ENCODE measurements at places on chromosomes 1 and 21.

- DNase-seq: no peak
These were observed 226.6 kb downstream of the TM2D1 start for GRCh38 chr1:61498342-61498741.

DNA sequence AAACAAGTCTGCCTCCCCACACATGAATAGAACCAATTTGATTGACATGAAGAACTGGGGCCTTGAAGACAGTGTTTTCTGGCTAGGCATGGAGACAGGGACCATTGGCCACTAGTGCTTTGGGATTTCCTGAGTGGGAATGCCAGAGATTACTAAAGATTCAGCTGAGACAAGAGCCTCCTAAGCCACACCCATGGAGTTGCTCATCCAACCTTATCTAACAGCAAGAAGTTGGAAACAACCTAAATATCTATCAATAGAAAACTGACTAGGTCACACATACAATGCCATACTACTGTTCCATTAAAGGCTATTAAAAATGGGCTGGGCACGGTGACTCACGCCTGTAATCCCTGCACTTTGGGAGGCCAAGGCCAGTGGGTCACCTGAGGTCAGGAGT is 184.1 kb downstream of the ZBTB18 start:
- DNase-seq: no peak

GRCh38 chr1:232613752-232614381 is 16.1 kb downstream of the SIPA1L2 start:
- peak; percentile 58 for DNase-seq

DNA sequence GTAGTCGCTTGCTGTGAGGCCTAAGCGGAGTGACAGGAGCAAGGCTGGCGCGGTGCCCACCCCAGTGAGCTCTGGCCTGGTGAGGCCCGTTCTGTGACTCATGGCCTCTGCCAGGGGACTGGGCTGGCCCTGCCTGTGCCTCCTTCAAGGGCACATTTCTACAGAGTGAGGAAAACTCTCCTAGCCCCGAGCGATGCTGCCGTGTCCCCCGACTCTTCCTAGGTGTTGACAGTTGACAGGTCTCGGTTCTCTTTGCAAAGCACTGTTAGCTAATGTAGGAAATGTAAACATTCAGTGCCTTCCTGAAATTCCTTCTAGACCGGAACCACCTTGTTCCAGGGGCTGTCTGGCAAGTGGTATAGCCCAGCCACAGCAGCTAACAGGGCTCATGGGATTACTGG is 43.9 kb downstream of the ABCG1 start:
- no peak for DNase-seq

DNA sequence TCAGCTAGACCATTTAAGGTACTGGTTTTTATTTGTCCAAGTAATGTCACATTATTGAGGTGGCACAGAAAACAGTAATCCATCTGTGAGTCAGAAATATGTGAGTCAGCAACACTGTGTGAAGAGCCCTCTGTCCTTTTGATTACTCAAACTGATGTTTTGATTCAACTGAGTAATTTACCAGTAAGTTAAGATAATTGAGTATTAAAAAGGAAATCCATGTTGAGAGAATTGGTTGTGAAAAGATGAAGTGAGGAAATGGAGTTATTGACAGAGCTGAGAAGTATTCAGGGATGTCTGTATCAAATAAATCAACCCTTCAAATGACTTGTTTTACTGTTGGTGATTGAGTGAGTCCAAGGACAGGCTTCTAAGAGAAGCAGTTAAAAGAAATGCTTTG is 302.7 kb upstream of the SGIP1 start:
- DNase-seq: peak; percentile 43

GRCh38 chr1:209430107-209430506 is 153.4 kb upstream of the CAMK1G start:
- no peak for DNase-seq

- no peak for DNase-seq
These were observed 155.1 kb downstream of the HHAT start for GRCh38 chr1:210483821-210484220.

DNA sequence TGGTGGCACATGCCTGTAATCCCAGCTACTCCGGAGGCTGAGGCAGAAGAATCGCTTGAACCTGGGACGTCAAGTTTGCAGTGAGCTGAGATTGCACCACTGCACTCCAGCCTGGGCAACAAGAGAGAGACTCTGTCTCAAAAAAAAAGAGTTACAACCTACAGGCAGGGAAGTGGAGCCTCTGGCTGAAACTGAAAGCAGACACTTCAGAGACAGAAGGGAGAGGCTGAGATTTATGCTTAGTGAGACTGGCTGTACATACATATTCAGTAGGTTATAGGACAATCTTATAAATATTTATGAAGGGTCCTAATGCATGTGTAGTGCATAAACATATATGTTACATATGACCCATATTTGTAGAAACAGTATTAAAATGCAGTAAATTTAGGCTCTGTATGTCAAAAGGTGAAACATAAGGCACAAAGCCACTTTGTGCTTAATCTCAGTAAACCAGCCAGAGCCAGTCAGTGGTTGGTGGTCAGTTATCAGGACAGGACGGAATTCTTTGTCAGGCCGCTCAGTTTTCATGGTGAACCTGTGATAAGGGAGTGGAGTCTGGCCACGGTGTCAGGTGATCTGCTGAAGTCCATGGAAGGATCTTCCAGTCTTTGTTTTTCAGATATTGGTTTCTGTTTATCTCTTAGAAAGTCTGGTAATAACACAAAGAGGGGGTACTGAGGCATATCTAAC is 13.7 kb downstream of the RHEX start:
- DNase-seq: no peak

DNA sequence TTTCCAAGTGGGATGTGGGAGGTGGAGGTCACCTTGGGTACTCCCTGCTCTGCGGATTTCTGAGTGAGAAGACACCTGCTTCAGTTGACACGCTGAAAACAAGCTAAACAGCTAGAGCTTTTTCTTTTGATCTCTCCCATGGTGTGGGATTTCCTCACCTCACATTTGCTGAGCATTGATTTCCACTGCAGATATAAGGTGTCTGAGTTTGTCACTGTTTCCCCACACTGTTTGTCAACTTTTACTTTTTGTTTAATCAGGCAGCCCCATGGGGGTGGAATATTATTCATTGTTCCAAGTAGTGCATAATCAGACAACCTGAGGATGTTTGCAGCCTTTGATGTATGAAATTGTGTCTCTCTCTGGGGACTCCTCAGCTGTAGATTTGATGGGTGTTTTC is 49.5 kb downstream of the FASLG start:
- no peak for DNase-seq

DNA sequence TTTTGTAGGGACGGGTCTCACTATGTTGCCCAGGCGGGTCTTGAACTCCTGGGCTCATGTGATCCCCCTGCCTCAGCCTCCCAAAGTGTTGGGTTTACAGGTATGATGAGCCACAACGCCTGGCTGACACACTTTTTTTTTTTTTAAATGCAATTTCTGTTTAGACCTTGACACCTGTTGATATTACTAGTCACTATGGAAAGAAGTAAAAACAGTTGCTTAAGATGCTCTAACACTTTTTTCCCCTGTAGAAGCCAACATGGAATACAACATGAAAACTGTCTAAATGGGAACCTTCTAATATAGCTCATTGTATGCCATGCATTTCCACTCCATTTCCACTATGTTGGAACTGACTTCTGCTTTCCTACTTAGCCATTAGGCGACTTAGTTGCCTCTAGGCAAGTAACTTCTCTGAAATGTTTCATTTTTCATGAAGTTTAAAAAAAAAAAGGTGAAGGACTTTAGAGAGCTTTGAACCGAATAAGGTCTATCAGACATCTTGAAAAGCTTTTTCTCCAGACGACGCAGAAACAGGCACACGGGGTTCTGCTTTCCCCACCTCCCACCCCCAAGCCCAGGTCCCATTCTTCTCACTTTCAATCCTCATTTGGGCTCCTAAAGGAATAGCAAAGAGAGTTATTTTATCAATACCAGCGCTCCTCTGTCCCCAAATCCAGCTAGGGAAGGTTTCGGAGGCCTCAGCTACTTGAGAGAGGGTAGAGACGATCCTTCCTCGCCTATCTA is 648 bp upstream of the DR1 start:
- DNase-seq: peak; percentile 25

GRCh38 chr1:5938101-5938646 is 54.1 kb downstream of the NPHP4 start:
- peak; percentile 91 for DNase-seq

- no peak for DNase-seq
These were observed 164.2 kb downstream of the RHOU start for GRCh38 chr1:228899421-228899956.

- peak; percentile 37 for DNase-seq
These were observed 133.3 kb upstream of the SLC44A3 start for GRCh38 chr1:94686882-94687281.

GRCh38 chr1:248913933-248914332 is 7.9 kb downstream of the PGBD2 start:
- DNase-seq: no peak

DNA sequence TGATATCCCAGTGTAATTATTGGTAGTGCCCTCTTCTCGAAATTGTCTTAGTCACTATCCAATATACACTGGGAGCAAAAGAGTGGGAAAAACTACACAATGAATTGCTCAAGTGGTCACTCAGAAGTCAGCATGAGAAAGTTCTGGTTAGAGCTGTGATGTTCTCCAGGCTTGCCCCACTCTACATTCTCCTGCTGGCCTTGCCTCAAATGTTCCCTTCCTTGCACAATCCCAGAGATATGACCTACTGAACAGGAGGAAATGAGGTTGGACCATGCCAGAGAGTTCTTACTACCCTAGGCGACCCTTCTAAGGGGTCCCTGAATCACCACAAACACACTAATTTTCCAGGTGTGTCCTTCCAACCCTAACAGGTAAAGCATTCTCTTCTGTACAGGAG is 40.8 kb downstream of the GLUL start:
- DNase-seq: peak; percentile 35

GRCh38 chr1:4172644-4173599 is 272.9 kb upstream of the C1orf174 start:
- no peak for DNase-seq

- no peak for DNase-seq
These were observed at the start of gene FCGR3A for GRCh38 chr1:161549652-161550051. Gene FCGR3A, minus strand, starts transcription at chr1:161549818. Its CDS starts 82 bp downstream, at chr1:161549736.

DNA sequence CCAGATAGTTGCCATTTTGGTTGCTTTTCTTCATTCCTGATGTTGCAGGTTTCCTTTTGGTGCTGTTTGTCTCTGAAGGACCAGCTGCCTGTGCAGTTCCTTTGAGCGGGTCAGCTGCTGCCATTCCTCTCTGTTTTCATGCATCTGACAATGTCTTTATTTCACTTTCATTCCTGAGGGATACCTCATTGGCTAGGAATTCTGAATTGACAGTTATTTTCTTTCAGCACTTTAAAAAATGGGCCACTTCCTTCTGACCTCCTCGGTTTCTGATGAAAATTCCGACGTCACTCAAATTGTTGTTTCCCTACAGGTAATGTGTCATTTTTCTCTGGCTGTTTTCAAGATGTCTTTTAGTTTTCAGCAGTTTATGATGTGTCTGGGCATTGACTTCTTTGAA is 24.8 kb downstream of the CCSAP start:
- DNase-seq: peak; percentile 13

DNA sequence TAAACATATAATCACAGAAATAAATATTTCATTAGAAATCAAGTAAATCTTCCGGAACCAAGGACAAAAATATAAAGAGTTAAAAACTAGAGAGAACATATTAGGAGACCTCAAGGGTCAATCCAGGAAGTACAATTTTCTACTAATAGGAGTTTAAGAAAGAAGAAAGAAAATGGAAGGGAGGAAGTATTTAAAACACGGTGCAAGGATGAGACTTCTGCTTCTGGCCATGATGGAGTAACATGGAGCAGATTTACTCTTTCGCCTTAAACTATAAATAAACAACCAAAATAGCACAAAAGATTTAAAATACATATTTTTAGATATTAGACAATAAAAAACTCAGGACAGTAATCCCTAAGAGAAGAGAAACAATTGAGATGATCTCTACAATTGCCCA is 12.6 kb upstream of the IFNAR1 start:
- DNase-seq: no peak

- peak; percentile 97 for DNase-seq
These were observed 627.4 kb downstream of the LMO4 start for GRCh38 chr1:87956072-87956471.

All from AG10803 (cell line).